ENCODE measurements at places on chromosomes 6 and 20.

- no peak for DNase-seq
These were observed 52.0 kb upstream of the FYN start for GRCh38 chr6:111925296-111925695.

GRCh38 chr6:90650041-90650940 lies 63.4 kb upstream of the MAP3K7 start:
- DNase-seq: peak; percentile 79

DNA sequence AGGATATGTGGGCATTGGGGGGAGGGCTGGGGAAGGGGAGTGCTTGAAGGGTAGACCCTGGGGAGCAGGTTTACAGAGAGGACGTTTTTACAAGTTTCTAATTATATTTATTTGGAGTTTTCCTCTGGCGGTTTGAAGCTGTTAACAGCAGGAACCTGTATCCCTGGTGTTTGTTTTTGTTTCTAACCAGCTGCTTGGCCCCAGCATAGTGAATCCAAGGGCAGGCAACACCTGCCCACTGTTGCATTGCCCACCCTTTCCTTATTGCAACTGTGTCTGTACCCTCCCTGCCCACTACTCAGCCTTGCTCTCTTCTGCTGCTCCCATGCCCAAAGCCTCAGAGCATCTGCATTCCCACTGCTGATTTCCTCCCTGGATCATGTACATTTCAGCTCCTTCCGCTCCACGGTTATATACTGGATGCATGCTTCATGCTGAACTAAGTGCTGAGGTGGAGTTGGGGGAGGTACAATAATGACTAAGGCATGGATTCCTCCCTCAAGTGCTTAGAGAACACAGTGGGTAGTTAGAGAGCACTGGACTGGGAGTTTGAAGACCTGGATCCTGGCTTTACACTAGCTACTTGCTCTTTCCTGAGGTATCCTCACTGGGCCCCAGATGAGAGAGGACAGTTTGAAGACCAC lies 6.0 kb downstream of the SCUBE3 start:
- DNase-seq: peak; percentile 47

- no peak for DNase-seq
These were observed 19.3 kb downstream of the TOP1 start for GRCh38 chr20:41047975-41048305.

- DNase-seq: no peak
These were observed 40.9 kb downstream of the DSTN start for GRCh38 chr20:17610566-17611289.

DNA sequence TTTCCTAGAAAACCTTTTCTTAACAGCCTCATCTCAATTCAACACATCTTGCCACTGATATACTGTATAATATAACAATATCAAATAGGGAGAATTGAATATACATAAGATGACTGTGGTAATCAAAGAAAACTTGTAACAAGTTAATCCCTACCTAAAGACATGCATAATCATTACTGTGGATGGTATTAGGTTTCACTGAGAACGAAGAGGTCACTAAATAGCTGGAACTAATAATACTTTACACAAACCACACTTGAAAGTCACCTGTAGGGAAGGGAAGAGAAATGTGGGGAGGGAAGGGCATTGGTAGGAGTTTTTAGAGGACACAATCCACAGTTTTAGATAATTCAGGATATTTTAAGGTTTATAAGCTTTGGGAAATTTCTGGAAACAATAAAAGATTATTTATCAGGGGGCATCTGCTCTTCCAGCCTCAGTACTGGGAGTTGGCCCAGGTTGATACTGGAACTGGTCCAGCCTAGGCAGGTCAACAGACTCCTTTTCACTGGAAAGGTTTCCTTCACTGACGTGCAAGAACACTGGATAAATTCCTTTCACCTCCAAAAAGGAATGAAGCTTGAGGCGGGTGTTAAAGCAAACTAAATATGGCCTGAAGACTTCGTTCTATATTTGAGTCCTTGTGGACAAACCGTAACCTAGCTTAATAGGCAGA lies 44.0 kb downstream of the MAP7 start:
- DNase-seq: no peak

- no peak for DNase-seq
These were observed 114.5 kb downstream of the TOX2 start for GRCh38 chr20:44028868-44029847.

DNA sequence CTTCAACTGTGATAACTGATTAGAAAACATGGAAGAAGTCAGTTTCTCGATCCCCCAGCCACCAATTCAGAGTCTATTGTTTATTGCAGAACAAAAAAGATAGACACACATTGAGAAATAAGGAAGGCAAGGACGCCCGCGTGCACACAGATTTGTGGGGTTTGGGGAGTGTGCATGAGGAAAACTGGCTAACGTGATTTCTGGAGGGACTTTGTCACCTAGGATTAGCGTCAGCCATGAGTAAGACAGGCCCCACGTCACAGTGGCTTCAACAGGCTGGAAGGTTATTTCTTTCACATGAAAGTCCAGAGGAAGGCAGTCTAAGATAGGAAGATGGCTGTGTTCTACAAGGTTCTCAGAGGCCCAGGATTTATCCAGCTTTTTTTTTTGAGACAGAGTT lies 7.7 kb downstream of the ZNF341 start:
- DNase-seq: no peak

DNA sequence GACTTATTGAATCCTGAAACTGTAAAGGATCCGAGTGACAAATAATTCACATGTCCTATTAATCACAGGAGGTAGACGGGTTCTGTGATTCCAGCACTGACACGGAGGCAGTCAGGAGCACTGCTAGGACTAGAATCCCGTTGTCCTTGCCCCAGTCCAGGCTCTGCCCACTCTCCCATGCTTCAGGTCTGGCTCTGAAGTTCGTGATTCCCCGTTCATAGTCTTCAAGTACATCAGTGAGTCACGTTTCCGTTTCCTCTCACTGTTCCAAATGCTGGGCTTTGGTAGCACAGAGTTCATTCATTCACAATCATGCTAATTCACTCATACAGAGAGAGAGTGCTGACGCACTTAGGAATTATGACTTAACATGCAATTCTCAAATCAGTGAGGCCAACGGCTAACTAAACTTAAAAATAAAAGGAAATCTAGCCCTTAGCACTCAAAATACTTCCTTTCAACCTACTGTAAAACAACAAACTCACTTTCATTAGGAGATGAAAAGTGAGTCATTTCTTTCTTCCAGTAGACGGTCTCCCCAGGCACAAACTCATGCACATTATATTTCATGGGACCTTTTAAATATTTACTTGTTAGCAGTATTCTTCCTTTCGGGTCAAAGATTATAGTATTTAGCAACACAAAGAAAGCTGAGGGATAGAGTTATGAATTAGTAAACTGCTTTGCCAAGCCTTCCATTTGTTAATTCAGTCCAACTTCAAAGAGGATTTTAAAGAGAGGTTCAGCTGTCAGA lies 94.0 kb upstream of the NHSL1 start:
- DNase-seq: no peak

GRCh38 chr6:105851606-105852005 lies 234.5 kb upstream of the PRDM1 start:
- no peak for DNase-seq

All from NCI-H345 (cell line).